HTR-8/SVneo (cell line): ENCODE measurements at places on chromosomes 12 and 14.

DNA sequence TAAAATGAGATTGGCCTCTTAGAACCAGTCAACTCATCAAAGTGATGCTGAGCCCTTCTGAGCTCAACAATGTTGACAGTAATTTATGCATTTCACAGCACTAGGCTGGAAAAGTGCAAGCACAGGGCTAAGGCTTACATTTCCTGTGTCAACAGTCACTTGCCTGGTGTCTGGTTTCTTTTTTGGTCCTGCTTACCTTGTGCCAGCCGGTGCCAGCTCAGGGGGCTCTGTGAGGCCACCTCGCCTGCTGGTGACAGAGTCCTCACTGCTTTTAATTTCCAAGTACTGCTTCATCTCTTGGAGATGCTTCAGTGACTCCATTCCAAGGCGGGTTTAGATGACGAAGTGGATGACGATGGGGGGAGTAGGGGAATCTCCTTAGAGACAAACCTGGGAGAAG is 53.1 kb upstream of the KCNA1 start:
- no peak for DNase-seq

DNA sequence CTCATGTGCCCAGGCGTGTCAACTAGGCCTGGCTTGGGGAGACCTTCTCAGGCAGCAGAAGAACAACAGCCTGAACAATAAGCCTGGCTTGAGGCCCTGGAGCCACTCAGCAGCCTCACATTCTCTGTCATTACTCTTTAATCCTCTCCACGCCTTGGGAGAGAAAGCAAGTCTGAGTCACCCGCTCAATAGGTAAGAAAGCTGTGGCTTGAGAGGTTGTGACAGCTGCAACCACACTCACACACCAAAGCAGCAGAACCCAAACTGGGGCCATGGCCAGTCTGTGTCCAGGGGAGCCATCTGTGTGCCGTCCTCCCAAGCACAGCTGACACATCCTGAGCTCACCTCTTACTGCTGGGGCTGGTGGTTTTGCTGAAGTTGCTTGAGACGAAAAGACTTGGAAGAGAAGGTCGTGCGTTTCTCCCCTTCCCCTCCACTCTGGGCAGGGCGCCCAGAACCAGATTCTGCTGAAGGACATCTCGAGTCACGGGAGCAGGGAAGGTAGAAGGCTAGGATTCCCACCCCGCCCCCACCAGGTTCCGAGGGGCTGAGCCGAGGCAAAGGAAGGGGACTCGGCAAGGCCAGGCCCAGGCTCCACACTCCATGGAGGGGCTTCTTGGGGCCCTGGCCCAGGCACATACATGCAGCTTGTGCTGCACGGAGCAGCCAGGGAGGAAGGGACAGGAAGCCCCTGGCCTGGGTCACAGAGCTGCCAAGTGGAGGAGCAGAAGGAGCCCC is 5.5 kb downstream of the TMEM63C start:
- no peak for DNase-seq

GRCh38 chr14:74671789-74672188 is 41.1 kb downstream of the AREL1 start:
- DNase-seq: no peak

- DNase-seq: no peak
Observed at GRCh38 chr14:101331661-101332169, 229.6 kb upstream of the DIO3 start.

GRCh38 chr12:108985750-108986149 is 35.1 kb downstream of the SVOP start:
- no peak for DNase-seq

- no peak for DNase-seq
Observed at GRCh38 chr12:2101359-2101758, 48.6 kb downstream of the CACNA1C start.

GRCh38 chr14:76814726-76815645 is 2.3 kb upstream of the ANGEL1 start:
- no peak for DNase-seq

GRCh38 chr14:51638071-51638944 is 13.4 kb upstream of the FRMD6 start:
- peak; percentile 62 for DNase-seq

- no peak for DNase-seq
Observed at GRCh38 chr12:70467476-70467875, 101.4 kb downstream of the KCNMB4 start.

GRCh38 chr14:56145181-56145769 is 27.1 kb downstream of the PELI2 start:
- DNase-seq: no peak

DNA sequence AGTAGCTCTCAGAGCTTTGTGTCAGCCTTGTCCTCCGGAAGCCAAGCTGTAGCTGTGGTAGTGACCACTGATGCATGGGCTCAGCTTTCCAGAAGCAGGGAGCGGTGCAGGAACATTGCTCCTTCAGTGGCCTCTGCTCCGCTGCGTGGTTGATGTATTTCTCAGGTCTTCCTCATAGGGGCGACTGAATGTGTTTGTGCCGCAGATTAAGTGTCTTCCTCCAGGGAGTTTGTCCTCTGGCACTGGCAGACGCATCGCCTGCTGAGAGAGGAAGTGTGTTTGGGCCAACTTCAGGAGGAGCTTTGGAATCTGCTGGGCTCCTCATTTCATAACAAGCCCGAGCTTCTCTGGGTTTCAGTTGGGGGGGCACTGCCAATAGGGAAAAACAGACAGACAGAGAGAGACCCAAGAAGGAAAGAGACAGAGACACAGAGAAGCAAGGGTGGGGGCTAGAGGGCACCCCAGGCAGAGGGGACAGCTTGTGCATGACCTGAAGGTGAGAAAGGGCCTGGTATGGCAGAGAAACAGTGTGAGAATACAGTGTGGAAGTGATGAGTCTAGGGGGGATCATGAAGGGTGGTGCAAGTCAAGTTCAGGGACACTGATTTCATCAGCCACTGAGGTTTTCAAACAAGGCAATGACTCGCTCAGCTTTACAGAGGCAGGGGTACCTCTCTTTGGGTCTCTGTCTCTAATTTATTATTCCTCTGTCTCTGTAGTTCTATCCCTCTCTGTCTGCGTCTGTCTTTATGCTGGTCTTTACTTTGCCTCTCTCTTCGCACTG is 69.4 kb upstream of the PRIMA1 start:
- no peak for DNase-seq

DNA sequence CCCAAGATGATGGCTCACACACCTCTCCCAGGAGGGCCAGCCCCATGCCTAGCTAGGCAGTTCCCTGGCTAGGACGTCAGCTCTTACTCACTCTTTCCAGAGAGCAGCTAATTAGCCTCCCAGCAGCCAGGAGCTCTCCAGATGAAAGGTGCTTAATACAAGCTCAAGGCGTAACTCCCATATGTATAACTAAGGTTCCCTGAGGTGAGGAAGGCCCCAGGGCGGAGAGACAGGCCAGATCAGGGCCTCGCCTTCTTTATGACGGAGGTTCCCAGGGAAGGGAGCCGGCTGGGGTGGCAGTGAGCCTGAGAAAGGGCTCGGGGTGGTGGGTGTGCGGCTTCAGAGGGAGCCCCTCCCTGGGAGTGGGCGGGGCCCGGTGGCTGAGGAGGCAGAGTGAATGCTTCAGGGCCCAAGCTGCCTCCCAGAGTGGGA is 26.4 kb upstream of the ZFP36L1 start:
- DNase-seq: no peak
